Fibroblast of gingiva (primary cell): ENCODE measurements at places on chromosomes 1 and 21.

- DNase-seq: no peak
Observed at GRCh38 chr1:53073868-53074311, 11.9 kb downstream of the PODN start.

GRCh38 chr1:205144046-205144720, 22.4 kb upstream of the RBBP5 start:
- no peak for DNase-seq

- DNase-seq: no peak
Observed at GRCh38 chr1:227562933-227563323, 428 bp upstream of the ZNF678 start.

GRCh38 chr1:14479865-14480264, 118.6 kb upstream of the KAZN start:
- no peak for DNase-seq

- peak; percentile 47 for DNase-seq
Observed at GRCh38 chr1:64745181-64745985, 508 bp downstream of the RAVER2 start.
